ENCODE measurements at places on chromosomes 3 and 15. TPM values are rescaled to one million over a fixed set of nuclear protein-coding genes. Genes with fewer than 3 reads are reported as not detected.

DNA sequence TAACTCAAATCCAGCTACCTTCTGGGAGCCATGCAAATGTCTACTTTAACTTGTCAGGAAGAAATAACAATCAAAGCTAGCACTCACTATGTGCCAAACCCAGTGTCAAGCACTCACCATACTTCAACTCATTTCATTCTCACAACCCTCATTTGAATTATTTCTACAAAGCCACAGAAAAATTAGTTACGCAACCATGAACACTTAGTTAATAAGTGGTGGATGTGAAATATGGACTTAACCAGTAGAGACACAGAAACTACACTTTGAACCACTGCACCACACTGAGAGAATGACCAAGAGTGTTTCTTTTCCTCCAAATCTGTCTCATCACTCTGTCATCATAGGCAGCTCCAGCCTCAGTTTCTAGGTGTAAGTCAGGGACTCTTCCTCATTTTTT lies 91.0 kb upstream of the MBNL1 start:
- no peaks in the 10 kb centered on the region for H3K27me3 ChIP-seq
- H3K4me1 ChIP-seq = no peaks in the 10 kb centered on the region
- H3K4me3 ChIP-seq = no peak overlapping the region
- H3K36me3 ChIP-seq = no peaks in the 10 kb centered on the region
- H3K27ac ChIP-seq = no peak overlapping the region

- no peaks in the 10 kb centered on the region for H3K36me3 ChIP-seq
- H3K4me3 ChIP-seq = no peak overlapping the region
- H3K4me1 ChIP-seq = no peaks in the 10 kb centered on the region
- no peak for DNase-seq
Observed at GRCh38 chr3:110184536-110184935, 847.2 kb upstream of the DPPA4 start.

DNA sequence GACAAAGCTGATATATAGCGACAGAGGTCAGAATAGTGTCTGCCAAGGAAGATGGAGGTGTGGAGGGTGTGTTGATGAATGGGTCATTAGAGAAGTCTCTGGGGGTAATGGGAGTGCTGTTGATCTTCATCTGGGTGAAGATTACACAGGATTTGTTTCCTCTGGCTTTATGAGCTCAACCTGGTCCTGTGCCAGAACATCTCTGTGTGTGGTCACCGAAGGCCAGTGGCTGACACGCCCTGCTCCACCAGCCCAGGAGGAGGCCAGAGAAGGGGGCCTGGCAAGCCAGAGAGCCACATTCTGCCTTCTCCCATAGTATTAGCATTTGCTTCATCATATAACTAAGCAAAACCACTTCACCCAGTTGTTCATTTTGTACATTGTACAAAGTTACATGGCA lies 121.1 kb downstream of the ZNF621 start:
- no peak overlapping the region for H3K27ac ChIP-seq
- H3K4me1 ChIP-seq = no peaks in the 10 kb centered on the region
- H3K4me3 ChIP-seq = no peak overlapping the region
- no peaks in the 10 kb centered on the region for H3K36me3 ChIP-seq
- no peaks in the 10 kb centered on the region for H3K27me3 ChIP-seq
- no peak for DNase-seq

HIGD2B gene
- total RNA-seq = not detected

AZI2 gene
- 49.2 TPM for total RNA-seq

CLDN16 gene
- total RNA-seq = not detected
